ENCODE measurements at places on chromosomes 5 and 9. TPM values are rescaled to one million over a fixed set of nuclear protein-coding genes. Genes with fewer than 3 reads are reported as not detected.

GRCh38 chr9:107615321-107615720, 125.8 kb upstream of the KLF4 start:
- DNase-seq: no peak

GRCh38 chr9:123583646-123584045, 227.6 kb downstream of the CRB2 start:
- DNase-seq: no peak

- no peak for DNase-seq
Measured at GRCh38 chr9:17075146-17075757, 59.6 kb upstream of the CNTLN start.

GRCh38 chr5:82881571-82882174, 195.5 kb downstream of the TMEM167A start:
- no peak for DNase-seq

GRCh38 chr9:27471789-27472188, 52.3 kb upstream of the IFNK start:
- no peak for DNase-seq

- no peak for DNase-seq
Measured at GRCh38 chr9:34719021-34719768, 9.3 kb upstream of the CCL21 start.

- no peak for DNase-seq
Measured at GRCh38 chr9:79766091-79766490, 194.3 kb downstream of the TLE4 start.

GRCh38 chr5:145478651-145479050, 356.5 kb downstream of the PRELID2 start:
- no peak for DNase-seq

- DNase-seq: no peak
Measured at GRCh38 chr9:132834343-132834742, 43.7 kb downstream of the AK8 start.

DNA sequence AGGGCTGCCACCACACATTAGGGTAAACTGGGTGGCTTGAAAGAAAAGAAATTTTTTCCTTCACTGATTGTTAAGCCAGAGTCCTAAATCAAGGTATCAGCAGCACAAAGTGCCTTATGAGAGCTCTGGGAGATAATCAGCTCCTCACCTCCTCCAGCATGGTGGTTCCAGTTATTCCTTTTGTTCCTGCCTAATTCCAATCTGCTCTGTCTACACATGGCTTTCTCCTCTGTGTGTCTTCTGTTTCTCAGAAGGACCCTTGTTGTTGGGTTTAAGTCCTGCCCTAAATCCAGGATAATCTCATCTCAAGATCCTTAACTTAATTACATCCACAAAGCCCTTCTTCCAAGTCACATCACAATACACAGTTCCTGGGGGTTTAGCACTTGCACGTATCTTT, 1352.0 kb upstream of the CDH9 start:
- DNase-seq: no peak

GRCh38 chr5:67257077-67257476, 60.5 kb upstream of the CD180 start:
- no peak for DNase-seq

DNA sequence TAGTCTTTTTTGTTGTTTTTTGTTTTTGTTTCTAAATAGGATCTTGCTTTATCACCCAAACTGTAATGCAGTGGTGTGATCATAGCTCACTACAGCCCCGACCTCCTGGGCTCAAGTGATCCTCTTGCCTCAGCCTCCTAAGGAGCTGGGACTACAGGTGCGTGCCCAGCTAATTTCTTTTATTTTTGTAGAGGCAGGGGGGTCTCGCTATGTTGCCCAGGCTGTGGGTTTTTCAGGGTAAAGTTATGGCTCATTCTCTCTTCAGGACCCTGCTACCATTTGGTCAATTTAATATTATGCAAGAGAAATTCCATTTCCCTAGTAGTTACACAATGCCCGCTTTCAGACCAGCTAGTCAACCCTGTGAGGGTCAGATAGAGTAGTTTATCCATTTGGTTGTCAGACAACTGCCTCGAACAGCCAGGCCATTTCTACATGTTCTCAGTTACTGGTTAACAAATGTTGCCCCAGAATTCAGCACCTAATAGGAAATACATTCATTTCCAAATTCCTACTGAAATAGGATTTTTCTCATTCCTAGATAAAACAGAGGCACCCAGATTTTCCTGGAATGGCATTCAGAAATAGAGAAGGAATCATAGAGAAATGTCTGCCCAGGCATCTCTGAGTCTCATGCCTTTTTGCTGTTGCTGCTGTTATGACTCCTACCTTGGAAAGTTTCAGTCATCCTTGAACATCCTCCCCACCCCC, 6.4 kb upstream of the GLIS3 start:
- DNase-seq: no peak

GRCh38 chr5:79200573-79201183, 35.3 kb upstream of the JMY start:
- no peak for DNase-seq

GRCh38 chr5:6732634-6733410, 19.6 kb downstream of the TENT4A start:
- DNase-seq: no peak

GRCh38 chr5:98309785-98310598, 463.5 kb upstream of the RGMB start:
- peak; percentile 7 for DNase-seq

- peak; percentile 66 for DNase-seq
Measured at GRCh38 chr5:36690041-36690961, 83.9 kb downstream of the SLC1A3 start.

DNA sequence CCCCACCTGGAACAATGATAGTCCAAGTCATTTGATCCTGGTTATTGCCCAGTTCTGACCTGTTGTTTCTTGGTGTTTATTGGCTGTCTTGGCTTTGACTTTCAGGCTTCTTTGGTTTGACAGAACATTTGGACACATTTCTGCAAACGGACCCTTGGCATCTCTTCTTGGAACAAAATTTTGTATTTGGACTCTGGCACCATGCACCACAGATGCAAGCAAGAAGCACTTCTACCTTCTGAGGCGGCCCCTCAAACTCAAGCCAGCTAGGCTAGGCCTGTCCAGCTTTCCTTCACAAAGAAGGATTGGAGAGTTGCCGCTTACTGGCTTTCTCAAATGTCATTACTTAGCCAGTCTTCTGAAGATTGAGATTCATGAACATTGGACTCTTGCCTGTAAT, 23.1 kb upstream of the FGF10 start:
- DNase-seq: no peak

DNA sequence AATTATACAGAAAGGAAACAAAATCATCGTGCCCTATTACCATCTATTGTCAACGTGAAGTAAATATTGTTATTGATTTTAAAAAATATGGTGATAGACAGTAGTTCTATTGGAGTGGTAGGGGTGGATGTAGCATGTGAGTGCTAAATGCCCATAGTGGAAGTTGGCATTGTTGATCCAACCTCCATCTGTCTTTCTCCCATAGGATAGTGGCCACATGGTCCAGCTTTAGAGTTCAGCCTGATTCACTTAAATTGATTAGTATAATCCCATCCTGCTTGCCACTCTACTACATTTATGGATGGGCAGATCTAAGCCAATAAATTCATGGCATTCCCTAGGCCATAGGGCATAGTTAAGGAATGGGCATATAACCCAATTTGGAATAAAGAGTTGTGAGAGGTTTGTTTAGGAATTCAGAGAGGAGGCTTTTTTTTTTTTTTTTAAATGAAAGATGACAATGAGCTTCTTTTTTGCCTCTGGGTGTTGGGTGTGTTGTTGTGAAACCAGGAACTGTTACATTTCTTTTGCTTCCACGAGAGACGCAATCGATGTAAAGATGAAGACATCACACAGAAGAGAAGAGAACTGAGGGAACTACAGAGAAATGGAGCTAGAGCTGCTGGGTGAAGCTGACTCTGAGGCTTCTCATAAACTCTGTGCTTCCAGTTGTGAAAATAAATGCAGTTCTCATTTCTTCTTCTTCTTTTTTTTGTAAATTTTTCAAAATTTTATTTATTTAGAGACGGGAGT, 12.5 kb upstream of the CHD1 start:
- DNase-seq: no peak

- DNase-seq: no peak
Measured at GRCh38 chr5:56094579-56095361, 100.0 kb upstream of the IL6ST start.

DNA sequence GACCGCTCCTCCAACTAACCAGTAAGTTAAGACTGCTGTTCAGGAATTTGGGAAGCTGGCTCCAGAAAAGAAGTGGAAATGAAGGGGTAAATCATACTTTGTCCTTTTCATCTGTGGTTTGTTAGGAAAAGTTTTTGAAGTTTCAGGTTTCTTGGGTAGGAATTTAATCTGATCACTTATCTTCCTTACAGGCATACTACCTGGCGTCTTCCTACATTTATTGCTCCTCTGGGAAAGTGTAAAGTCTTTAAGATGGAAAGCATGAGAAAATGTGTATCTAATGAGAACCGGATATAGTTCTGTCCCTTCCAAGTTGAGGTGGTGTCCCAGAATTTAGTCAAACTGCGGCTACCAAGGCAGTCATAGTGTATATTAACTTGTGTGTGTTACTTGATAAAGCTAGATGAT, 1.3 kb downstream of the RASA1 start:
- DNase-seq: no peak

DNA sequence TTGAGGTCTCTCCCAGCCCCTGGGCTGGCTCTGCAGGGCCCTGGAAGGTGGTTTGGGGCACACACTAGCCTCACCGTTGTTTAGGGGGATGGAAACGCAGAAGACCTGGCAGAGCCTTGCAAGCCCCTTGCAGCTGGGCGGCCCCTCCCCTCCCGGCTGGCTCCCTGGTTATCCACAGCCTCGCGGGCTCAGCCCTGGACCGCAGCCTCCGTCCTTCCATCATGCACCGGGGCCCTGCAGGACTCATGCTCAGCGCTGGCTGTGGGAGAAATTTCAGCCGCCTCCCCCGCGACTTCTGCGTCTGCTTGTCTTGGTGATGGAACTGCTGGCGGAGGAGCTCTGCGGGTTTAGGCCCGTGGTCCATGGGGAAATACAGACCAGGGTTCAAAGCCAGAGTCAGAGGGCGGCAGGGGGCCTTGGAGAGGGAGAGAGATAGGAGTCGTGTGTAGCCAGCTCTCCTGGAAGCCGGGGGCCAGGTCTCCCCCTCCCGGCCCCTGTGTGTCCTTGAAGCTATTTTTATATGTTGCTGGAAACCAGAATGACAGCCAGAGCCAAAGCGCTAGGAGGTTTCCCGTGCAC, 75.8 kb upstream of the IER5L start:
- DNase-seq: no peak

- no peak for DNase-seq
Measured at GRCh38 chr9:7196467-7196866, 438.7 kb downstream of the KDM4C start.

DNA sequence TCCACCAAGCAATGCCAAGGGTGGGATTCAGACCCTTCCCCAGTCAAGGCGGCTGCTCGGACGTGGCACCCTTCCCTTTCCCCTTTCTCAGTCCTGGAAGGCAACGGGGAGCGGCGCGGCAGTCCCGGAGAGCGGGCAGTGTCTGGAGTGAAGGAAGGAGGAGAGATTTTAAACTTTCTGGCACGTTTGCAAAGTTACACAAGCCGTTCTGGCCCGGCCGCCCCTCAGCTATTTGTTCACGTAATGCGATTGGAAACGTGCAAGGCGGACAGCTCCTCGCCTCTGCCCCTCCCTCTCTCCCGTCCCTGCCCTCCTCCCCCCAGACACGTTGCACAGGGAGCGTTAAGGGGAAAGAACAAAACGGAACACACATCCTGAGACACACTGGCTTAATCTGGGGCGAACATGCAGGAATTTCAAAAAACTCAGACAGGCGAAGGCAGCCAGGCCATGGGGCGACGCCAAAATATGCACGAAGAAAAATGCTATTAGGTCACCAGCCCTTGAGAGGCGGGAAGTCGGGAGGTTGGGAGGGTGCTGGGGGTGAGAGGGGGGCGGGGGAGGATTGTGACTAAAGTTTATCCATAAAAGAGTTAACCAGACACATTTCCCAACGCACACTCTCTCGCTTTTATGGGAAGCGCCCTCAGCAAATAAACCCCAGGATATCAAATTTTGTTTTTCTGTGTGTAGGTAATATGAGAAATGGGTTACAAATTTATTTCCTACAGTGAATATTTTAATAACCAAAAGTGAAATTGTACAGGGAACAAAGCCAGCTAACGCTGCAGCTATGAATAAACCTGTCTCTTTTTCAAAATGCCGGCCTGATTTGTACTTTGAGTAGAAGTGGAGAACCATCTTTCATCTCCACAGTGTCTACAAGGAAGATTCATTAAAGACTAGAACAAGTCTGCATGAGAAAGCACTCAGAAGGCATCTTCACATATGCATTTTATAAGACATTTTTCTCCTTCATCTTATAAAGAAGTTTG, at the start of gene LOX:
TSS of gene LOX (minus strand) at position 144 of the 995 bp plus-strand sequence. CDS start 274 bp downstream, outside the sequence.
- no peak for DNase-seq

DNA sequence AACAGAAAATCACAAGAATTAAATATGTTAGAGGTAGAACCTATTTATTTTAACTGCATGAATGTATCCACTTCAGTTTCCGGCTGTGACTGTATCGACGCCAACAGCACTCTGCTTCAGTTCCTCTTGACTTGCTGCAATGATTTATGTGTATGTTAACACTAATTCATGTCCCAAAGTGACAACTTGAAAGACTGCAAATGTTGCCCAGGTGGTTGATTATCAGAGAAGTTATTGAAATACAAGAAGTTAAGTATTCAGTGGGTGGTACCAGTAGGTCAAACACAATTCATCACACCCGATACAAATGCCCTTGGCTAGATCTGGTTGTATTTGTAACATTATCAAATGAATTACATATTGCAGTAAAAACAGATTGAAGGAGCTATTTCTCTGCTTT, 622.7 kb upstream of the CDH18 start:
- no peak for DNase-seq

DNA sequence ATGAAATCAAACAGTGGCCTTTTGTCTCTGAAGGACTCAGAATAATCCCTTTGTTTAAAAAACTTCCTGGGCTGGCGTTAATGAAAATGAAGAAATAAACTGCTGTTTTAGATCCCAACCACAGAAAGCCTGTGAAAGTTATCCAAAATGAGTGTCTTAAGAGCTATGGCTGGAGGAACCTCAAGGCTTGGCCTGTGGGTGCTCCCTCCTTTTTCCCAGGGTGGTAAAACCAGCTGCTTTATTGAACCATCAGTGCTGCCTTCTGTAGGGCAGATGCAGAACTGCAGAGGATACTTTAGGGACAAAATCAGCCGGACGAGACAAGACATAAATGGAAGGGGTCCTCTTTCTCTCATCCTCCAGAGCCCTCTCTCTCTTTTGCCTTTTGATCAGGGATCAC, 100.9 kb downstream of the SMARCA2 start:
- DNase-seq: no peak

GRCh38 chr5:67246546-67247268, 50.1 kb upstream of the CD180 start:
- DNase-seq: no peak

PCDHGB3 gene
- total RNA-seq: not detected

RORB gene
- total RNA-seq: not detected

HAPLN1 gene
- not detected for total RNA-seq

HSPB3 gene
- total RNA-seq: not detected

GPR150 gene
- total RNA-seq: 1.2 TPM

ENTREP1 gene
- not detected for total RNA-seq

TLR4 gene
- 0.06 TPM for total RNA-seq

HBEGF gene
- 13.7 TPM for total RNA-seq

EIF4E1B gene
- total RNA-seq: not detected

PCDHA9 gene
- not detected for total RNA-seq

PLAC8L1 gene
- 0.48 TPM for total RNA-seq

THG1L gene
- total RNA-seq: 13.9 TPM

TTC16 gene
- total RNA-seq: 1.6 TPM

UGT3A2 gene
- not detected for total RNA-seq

TMEM174 gene
- total RNA-seq: not detected

CCDC180 gene
- 4.6 TPM for total RNA-seq
